ENCODE measurements at places on chromosomes 2 and 18. TPM values are rescaled to one million over a fixed set of nuclear protein-coding genes. Genes with fewer than 3 reads are reported as not detected.

DNA sequence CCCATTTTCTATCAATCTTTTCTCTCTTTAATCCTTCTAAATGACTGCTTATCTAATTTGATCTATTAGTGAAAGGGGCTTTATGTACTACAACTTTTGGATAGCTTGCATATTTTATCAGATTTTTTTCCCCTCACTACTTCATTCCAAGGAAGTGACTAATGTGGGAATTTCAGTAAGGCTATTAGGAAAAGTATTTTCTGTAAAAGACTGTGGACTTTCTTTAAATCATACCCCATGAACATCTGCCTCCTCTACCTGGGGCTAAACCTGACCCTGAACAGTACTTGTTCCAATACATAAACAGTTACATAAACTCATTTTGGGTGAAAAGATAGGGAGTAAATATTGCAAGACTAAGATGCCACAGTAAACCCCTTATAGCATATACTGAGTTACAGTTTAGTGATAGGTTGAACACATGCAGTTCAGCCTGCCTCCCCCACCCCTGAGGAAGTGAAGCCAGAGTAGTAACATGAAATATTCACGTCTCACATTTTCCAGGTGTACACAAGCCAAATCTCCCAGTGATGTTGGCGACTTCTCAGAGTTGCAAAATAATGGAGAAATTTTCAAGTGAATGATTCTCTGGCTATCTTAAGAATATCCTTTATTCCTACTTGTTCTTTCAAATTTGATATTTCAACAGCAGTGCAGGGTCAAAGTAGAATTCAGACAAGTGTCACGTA lies 590.9 kb upstream of the ZEB2 start:
- peak; percentile 51 for DNase-seq

GRCh38 chr2:126534478-126534877 lies 121.5 kb upstream of the GYPC start:
- no peak for DNase-seq

DNA sequence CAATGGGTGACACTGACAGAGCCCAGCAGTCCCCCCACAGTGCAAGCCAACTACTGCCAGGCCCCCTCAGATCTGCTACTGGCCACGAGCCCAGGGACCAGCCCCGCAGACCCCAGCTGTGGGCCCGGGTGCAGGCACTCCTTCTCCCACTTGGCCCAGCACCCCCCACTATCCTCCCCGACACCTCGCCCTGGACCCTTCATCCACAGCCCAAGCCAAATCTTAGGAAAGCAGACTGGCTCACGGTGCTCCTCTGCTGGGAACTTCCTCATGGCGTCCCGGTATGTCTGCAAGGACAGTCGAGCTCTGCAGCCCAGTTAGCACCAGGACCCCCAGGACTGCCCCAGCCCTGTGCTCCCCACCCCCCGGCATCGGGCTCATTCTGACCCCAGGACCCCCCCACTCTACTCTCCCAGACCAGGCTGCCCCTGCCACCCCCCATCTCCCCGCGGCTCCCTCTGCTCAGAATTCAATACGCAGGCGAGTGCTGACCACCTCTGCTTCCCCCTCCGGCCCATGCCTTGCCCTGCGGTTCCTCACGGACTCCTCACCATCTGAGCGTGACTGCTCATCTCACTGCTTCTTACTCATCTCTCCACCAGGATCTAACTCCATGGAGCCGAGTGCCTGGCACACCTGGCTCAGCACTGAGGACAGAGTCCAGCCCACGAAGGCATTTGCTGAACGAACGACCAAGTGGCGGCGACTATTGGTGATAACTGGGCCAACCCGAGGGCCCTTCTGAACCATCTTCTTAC lies 85.7 kb downstream of the PXDN start:
- DNase-seq, result no peak

GRCh38 chr18:76323891-76324290 lies 171.2 kb downstream of the ZNF516 start:
- no peak for DNase-seq

DNA sequence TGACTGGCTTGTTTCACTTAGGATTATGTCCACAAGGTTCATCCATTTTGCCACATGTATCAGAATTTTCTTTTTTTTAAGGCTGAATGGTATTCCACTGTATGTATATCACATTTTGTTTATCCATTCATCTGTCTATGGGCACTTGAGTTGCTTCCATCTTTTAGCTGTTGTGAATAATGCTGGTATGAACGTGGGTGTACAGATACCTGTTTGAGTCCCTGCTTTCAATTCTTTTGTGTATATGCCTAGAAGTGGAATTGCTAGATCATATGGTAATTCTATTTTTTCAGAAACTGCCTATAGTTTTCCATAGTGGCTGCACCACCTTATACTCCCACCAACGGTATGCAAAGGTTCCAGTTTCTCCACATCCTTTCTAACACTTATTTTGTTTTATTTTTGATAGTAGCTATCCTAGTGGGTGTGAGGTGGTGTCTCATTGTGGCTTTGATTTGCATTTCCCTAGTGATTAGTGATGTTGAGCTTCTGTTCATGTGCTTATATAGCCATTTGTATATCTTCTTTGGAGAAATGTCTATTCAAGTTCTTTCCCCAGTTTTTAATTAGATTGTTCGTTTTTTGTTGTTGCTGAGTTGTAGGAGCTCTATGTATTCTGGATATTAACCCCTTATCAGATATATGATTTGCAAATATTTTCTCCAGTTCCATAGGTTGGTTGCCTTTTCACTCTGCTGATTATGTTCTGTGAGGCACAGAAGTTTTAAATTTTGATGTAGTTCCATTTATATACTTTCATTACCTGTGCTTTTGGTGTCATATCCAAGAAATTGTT lies 40.7 kb downstream of the TTC39C start:
- DNase-seq, result no peak

DNA sequence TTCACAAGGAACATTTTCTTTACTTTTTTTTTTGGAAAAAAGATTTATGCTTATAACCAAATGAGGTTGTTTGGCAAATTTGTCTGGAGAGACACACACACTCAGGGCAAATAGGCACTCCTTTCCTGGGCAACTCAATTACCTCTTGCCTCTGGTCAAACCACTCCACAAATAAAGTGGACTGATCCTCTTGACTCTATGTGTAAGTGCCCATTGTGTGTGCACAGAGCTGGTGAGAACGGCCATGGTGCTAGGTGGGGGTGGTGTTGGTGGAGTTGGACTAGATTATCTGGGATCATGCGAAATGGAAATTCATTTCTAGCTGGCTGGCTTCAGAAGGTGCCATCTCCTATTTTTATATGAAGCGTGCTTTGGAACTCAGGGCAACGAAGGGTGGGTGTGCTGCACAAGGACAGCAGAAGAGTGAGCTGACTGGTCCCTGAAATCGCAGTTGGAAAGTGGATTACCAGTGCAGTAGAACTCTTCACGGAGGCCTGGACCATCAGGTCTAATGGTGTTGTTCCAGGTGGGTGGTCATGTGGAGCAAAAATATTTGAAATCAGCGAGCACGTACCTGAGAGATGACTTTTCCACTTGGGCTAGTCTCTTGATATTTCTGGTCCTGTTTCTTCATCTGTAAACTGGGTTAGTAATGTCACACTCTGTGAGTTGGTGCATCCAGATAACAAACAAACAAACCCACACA lies 149.9 kb downstream of the RPIA start:
- no peak for DNase-seq

DNA sequence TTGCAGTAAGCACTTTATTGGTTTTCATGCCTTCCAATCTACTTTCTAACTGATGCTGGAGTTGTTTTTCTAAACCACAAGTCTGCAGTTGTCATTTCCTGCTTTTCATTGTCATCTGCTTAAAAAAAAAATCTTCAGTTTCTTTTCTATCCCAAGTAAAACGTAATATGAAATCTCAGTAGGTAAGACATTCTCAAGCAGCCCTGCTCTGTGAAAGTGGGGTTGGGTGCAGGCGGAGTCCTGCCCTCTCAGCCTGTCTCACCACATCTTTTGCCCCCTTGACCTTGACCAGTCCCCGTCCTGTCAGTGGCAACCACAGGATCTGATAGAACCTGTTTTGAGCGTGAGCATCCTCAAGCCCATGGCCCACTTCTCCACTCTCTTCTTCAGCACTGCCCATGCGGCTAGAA lies 80.0 kb upstream of the CPO start:
- DNase-seq, result no peak

DNA sequence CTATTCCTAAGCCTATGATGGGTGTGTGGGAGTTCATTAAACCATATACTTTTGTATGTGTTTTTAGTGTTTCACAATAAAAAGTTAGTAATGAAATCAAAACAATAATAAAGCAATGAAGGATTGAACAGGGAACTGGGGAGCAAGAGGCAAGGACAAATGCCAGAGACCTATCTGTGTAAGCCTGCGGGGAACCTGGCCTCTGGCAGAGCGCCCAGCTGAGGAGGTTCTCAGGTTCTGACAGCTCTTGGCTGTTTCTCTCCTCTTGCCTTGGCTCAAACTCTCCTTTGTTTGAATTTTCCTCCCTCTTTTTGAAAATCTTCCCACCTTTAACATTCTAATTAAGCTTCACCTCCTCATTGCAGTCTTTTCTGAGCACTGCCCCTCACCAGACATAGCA lies 200.0 kb upstream of the NCKAP5 start:
- DNase-seq, result no peak

DNA sequence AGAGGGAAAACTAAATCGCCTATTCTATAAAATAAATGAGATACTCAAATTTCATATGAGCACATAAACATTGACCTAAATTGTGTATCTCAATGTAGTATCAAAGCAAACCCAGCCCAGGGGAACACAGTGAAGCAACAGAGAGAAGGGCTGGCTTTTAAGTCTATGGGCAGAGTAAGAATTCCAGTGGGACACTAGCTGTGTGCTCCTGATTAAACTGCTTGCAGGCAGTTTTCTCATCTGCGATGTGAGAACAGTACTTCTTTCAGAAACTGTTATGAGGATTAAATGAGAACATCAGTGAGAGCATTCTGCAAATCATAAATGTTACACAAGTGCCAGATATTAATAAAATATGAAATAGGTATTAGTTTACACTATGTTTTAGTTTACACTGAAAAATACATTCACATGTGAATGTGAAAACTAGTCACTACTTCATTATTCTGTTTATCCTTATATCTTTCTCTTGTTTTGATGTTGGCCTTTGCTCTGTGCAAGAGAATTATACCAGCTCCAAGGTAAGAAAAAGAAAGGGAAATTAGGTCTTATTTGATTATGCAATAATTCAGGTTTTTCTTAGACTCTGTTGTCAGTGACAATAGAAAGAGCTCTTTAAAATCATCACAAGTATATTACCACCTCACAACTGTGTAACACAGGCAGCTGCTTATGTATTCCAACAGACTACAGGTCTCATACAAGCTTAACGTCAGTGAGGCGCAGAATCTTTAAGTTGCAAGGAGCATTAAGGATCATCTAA lies 47.5 kb downstream of the GAREM1 start:
- no peak for DNase-seq

DNA sequence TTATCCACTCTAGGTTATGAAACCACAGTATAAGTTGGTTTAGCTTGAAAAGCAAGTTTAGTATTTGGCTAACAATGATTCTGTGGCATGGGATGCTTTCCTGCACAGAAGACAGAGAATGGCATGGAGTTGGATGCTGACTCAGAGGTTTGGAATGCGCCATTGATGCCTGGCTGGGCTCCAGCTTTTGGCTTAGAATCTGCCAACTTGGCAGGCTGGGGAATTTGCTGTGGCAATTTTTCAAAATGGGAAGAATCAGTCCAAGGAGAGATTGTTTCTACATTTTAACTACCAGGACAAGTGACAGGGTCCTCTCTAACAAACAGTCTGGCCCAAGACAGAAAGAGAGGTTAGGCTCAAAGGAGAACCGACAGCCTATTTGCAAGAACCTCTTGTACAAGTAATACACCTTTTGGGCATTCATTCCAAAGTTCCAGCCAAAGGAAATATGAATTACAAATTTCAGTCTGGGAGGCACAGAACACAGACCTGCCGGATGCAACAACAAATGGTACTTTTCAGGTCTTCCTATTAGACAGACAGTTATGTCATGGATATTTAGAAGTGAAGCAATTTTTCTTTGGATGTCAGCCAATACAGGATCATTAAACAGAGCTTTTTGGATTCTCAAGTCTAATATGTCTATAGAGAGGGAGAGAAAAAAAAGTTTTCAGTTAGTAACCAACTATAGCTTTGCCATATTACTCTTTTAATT lies 1027.7 kb downstream of the TMEM182 start:
- DNase-seq, result peak; percentile 7

DNA sequence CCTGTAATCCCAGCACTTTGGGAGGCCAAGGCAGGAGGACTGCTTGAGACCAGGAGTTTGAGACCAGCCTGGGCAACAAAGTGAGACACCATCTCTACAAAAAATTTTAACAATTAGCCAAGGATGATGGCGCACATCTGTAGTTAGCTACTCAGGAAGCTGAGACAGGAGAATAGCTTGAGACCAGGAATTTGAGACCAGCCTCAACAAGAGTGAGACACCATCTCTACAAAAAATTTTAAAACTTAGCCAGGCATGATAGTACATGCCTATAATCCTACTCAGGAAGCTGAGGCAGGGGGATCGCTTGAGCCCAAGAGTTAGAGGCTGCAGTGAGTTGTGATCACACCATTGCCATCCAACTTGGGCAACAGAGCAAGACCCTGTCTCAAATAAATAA lies 7.0 kb downstream of the MEMO1 start:
- DNase-seq, result no peak

- no peak for DNase-seq
Observed at GRCh38 chr18:48393170-48393569, 16.0 kb downstream of the ZBTB7C start.

DNA sequence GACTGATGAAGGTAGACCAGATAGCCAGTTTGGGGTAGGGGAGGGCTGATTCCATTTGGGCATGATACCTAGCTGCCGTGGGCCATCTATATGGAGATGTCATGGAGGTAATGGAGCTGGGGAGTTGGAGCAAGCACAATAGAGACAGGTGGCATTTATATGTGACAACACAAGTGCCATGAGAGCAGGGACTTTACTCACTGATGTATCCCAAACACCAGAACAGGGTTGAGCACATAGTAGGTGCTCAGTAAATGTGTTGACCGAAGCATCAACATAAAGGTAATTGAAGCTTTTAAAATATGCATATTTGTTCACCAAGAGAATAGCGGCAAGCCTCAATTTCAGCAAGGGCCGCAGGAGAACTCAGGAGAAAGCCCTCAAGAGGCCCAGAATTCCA lies 15.0 kb downstream of the SLC30A3 start:
- DNase-seq, result no peak

- DNase-seq, result peak; percentile 82
Observed at GRCh38 chr2:10057231-10058107, 14.1 kb downstream of the KLF11 start.

GRCh38 chr2:240295256-240296103 lies 140.0 kb upstream of the GPC1 start:
- DNase-seq, result no peak

DNA sequence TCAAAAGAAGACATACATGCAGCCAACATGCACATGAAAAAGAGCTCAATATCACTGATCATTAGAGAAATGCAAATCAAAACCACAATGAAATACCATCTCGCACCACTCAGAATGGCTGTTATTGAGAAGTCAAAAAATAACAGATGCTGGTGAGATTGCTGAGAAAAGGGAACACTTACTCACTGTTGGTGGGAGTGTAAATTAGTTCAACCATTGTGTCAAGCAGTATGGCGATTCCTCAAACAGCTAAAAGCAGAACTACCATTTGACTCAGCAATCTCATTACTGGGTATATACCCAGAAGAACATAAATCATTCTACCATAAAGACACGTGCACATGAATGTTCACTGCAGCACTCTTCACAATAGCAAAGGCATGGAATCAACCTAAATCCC lies 95.5 kb upstream of the XIRP2 start:
- DNase-seq, result no peak

The GNLY gene
- not detected for total RNA-seq

The HMSD gene
- total RNA-seq, result 0.12 TPM

The MYL12B gene
- total RNA-seq, result 633 TPM

The GAREM1 gene
- not detected for total RNA-seq

The CCL20 gene
- not detected for total RNA-seq

The G6PC2 gene
- not detected for total RNA-seq

The ADGRF3 gene
- 0.07 TPM for total RNA-seq

The C2orf72 gene
- 2.6 TPM for total RNA-seq

The DSG4 gene
- not detected for total RNA-seq

All from A172 (cell line).